Activated naive CD4-positive, alpha-beta T cell (primary cell): ENCODE measurements at places on chromosomes 12 and 14.

- no peak for DNase-seq
These were observed 1156.8 kb downstream of the SLC16A7 start for GRCh38 chr12:60752589-60752988.

GRCh38 chr14:83289390-83289789 lies 1755.7 kb upstream of the SEL1L start:
- DNase-seq: no peak

DNA sequence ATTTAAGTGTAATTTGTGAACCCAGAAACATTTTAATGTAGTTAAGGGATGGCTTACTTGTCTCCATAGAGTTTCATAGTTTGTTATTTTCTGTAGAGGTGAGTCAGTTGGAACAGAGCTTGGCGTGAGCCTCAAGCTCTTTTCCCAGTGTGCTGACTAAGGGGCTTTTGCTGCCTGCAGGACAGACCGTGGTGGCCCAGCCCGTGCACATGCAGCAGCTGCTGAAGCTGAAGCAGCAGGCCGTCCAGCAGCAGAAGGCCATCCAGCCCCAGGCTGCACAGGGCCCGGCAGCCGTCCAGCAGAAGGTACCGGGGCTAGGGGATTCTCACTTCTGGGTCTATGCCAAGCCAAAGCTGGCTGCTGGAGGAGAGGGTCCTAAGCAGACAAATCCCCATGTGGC lies 76.9 kb downstream of the DDX51 start:
- DNase-seq: no peak

- DNase-seq: no peak
These were observed 682 bp downstream of the KIAA0586 start for GRCh38 chr14:58428118-58428683.

DNA sequence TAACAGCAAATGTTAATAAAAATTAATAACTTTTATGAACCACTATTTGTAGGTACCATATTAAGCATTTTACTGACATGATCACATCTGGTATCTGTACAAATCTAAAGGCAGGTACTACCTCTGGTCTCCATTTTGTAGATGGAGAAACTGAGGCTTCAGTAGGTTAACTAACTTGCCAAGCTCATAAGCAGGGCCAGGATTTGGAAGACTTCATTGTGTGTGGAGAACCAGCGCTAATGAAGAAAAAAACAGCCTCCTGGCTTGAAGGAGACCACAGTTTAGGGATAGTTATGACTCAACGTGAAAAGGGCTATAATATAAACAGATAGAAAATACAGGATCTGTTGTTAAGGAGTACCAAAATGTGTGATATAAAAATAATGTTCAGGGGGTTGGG lies 1.0 kb downstream of the NUP37 start:
- no peak for DNase-seq

- no peak for DNase-seq
These were observed 14.0 kb upstream of the SELPLG start for GRCh38 chr12:108647585-108648287.

- no peak for DNase-seq
These were observed 9.4 kb downstream of the CCDC184 start for GRCh38 chr12:48192861-48193260.

DNA sequence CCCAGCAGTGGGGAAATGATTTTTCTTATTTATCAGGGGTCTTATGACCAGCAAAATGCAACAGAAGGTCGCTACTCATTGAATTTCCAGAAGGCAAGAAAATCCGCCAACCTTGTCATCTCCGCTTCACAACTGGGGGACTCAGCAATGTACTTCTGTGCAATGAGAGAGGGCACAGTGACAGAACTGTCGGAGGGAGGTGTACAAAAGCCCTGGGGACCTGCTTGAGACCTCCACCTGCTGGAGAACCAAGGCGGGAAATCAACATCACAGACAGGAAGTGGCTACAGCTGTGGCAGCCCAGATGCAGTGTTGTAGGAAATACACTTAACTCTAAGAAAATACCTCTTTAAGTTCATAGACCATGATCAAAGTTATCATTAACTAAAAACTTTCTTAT lies 250.9 kb upstream of the OR4E1 start:
- DNase-seq: peak; percentile 44

DNA sequence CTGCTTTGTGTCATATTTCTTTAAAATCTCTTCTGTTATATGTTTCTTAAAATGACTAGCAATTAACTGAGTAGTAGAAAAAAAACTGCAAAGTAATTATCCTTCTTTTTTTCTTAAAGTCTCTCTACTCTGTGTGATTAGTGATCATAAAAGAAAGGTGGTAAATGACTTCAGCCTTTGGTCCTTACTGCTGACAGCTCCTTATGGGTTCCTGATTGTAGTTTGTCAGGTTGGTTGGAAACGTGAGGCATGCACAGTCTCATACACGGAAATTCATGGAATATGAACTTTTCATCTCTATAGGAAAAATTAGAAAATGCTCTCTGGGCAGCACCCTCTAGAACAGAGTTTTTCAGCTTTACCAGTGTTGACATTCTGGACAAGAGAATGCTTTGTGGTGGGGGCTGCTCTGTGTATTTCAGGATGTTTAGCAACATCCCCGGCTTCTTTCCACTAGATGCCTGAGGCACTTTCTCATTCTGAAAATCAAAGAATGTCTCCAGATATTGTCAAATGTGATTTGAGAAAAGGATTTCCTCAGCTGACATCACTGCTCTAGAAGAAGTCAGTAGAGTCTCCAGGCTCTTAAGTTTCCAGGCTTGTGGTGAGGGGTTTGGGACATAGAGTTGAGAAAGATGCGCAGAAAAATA lies 121.0 kb downstream of the PIK3C2G start:
- no peak for DNase-seq

GRCh38 chr12:482061-482460 lies 22.3 kb downstream of the B4GALNT3 start:
- no peak for DNase-seq

DNA sequence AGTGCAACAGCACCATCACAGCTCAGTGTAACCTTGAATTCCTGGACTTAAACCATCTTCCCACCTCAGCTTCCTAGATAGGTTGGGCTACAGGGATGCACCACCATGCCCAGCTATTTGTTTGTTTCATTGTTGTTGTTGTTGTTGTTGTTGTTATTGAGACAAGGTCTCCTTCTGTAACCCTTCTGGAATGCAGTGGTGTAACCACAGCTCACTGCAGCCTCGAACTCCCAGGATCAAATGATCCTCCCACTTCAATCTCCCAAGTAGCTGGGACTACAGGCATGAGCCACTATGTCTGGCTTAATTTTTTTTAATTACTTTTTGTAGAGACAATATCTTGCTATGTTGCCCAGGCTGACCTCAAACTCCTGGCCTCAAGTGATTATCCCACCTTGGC lies 1.2 kb upstream of the NEMP1 start:
- no peak for DNase-seq

GRCh38 chr12:111954969-111955368 lies 58.0 kb downstream of the TMEM116 start:
- DNase-seq: no peak

DNA sequence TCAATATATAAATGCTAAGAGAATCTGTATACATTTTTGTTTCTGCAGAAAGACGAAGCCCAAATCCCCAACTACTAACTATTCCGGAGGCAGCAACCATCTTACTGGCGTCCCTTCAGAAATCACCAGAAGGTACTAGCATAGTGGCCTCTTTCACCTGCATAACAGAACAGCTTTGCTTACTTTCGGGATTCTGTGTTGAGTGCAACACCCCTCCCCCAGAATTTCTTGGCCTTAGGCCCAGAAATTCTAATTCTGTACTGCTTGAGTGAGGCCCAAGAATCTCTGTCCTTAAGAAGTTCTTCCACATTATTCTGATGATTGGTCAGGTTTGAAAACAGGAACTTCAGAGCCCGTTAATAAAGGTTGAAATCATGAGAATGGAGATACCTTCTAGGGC lies 2.9 kb downstream of the SPX start:
- DNase-seq: no peak
